ENCODE measurements at places on chromosomes 4 and X.

GRCh38 chrX:66498672-66499296 is 140.1 kb downstream of the EDA2R start:
- DNase-seq, result no peak

- no peak for DNase-seq
Observed at GRCh38 chr4:36321176-36321575, 39.8 kb downstream of the DTHD1 start.

DNA sequence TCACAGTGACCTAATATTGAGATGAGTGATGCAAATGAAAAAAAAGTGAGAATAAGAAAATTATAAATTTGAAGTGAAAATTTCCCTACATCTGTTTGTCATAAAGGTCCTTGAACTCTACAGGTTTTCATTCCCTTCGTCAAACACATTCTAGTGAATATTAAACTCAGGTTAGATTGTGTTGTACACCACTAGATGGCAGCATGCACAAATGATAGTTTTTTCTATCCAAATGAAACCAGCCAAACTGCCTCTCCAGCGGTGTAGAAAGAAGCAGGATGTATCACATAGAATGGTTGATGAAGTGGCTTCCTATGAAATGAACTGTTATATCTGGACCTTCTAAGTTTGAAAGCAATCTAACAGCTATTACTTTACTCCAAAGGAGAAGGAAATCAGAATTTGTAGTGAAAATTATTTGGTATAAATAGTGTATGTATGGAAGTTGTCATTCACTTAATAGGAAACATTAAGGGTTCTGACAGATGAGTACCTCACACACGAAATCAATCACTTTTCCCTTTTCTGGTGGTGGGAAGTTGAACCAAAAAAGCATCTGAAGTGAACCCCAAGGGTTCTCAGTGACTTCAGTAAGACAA is 382.7 kb downstream of the UNC5C start:
- no peak for DNase-seq

DNA sequence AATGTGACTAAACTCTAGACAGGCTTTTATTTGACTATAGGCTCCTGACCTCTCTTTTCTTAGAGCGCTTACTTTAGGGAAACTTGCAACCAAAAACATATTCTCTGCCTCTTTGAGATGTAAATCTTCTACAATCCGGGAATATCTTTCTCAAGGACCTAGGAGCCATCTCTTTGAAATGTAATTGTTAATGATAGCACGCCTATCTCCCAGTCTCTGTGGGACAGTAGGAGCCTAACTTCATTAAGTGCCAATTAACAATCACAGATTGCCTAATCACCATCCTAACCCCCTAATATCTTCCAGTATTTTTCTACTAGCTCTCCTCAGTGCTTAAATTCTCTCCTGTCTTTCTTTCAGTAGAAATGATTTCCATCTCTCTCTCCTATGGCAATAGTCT is 628.6 kb downstream of the DMD start:
- no peak for DNase-seq
